ENCODE measurements at places on chromosomes 5 and 9.

GRCh38 chr5:57680686-57681085 is 198.1 kb upstream of the ACTBL2 start:
- no peak for DNase-seq

DNA sequence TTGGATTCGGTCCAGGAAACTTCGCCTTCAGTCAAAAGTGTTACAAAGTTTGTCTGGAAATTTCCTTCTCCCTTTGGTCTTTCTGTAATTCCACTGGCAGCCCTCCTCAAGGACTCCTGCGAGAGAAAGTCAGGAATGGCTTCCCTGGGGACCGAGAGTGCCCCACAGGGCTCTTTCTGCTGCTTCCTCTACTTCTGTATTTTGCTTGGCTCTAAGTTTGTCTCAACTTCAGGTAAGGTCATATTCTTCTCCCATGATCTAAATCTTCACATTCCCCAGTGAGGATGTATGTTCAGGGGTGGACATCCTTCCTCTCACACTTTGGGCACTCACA is 10.3 kb upstream of the RIOK2 start:
- DNase-seq: no peak

DNA sequence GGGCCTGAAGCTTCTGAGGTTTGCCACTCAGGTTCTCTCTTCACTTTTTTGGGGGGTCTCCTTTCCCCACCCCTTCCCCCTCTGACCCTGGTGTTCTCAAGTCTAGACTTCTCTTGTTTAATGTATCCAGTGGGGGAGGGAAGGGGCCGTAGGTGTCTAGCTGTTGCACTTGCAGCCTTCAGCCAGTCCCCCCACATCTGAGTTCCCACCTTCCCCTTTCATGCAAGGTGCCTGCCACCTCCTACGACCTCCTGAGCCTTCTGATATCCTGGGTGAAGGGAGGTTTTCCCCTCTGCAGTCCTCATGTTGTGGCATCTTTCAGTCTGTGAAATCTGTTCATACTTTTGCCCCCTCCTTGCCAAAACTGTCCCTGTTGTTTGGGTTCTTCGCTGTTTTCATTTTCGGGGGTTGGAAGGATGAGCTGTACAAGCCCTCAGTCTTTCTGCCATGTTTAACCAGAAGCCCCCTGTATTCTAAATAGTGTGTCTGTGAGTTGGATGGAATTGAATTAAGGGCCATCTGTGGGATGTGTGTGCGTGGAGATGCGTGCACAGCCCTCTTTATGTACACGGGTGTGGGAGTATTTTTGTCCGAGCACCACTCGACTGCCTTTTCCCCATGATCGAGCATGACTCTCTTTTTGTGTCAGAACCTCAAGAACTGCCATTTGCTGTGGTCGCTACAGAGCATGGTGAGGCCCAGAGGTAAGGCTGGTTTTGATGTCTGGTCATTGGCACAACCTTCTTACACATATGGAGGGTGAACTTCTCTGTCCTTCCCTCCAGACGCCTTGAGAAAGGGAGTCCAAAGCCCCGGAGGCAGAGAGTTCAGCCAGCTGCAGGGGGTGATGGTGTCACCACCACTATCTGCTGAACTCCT is 23.6 kb downstream of the PRRC2B start:
- DNase-seq: no peak

GRCh38 chr9:129343424-129344375 is 165.6 kb upstream of the IER5L start:
- no peak for DNase-seq

GRCh38 chr5:170439944-170440269 is 50.7 kb upstream of the KCNMB1 start:
- DNase-seq: no peak

DNA sequence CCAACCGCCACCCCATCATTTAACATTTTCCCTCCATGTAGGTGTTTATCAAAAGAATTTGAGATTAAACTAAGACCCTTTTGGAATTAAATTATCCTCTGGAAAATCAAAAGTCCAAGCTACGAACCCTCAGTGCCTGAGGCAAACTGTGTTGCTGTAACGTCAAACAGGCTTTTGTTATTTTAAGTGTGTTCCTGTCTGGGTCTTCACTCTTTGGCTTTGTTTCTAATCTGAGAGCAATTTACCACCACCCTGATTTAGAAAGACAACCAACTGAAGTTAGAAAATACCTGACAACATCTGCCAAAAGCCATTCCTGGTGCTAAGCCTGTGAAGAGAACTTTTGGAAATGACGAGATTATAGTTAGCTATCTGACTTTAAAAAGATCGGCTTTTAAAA is 199.9 kb downstream of the DIRAS2 start:
- DNase-seq: no peak

Data from NCI-H1694 (cell line).